ENCODE measurements at places on chromosomes 16 and 17.

- DNase-seq: no peak
Measured at GRCh38 chr16:49061137-49061714, 220.4 kb downstream of the CBLN1 start.

GRCh38 chr17:74151551-74152315 lies 51.7 kb upstream of the RPL38 start:
- DNase-seq: no peak

GRCh38 chr17:46120078-46120477 lies 73.2 kb downstream of the KANSL1 start:
- no peak for DNase-seq

- no peak for DNase-seq
Measured at GRCh38 chr16:67555795-67556212, 6.5 kb upstream of the CTCF start.

GRCh38 chr17:80082403-80083135 lies 18.8 kb upstream of the GAA start:
- no peak for DNase-seq

DNA sequence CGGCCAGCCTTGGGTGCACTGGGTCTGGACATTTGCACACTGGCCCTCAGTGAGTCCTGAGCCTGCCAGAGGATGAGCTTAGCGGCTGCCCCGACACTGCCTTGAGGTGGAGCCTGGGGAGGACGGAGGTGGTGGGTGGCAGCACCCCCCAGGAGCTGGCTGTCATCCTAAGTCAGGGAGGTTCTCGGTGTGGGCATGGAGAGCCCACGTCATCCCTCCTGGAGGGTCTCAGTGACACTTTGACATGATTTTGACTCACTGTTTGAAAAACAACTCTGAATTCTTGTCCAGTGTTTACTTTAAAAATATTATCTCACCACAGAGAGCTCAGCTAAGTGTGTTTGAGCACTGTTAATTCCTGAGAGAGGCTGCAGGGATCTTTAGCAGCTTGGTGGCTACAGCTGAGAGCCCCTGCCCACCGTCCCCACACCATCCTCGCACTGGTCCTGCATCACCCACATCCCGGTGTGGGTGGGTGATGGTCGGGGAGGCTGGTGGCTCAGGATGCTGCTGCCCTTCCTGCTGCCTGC lies 63.1 kb downstream of the BANP start:
- DNase-seq: no peak

GRCh38 chr17:57892146-57892819 lies 42.4 kb upstream of the MRPS23 start:
- no peak for DNase-seq

- no peak for DNase-seq
Measured at GRCh38 chr17:47716375-47716774, 16.7 kb upstream of the TBX21 start.

GRCh38 chr16:400061-400591 lies 1.6 kb upstream of the DECR2 start:
- DNase-seq: no peak

GRCh38 chr16:73714976-73715375 lies 581.6 kb upstream of the PSMD7 start:
- DNase-seq: no peak

DNA sequence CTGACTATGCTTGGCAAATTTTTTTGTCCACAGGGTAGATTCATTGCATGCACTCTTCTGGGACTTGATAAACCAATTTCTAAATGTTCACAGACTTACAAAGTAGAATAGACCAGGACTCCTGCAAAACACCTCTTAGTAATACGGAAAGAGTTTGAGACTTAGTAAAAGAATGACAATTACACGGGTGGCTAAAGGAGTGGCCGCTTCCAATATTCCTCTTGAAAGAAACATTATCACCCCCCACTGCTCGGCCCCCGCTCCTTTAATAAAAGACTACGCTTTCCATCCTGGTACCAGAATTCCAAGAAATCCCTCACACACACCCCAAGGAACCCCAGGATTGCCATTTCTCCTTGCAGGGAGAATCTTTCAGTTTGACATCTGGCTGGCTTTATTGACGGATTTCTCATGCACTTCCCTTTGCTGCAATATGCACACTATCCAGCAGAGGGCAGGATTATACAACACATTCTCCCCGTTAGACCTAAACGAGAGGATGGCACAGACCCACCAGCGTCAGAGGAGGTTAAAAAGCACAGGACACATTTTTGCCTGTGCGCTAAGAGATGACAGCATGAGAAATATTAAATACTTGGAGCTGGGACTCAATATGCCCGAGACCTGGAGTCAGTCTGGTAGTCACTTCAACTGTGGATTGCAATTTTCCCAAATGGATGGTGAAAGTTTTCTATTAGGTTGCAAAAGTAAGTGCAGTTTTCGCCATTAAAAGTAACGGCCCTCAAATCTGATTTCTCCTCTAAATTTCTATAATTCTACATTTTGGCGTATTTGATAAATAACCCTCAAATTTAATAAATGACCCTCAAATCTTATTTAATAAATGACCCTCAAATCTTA lies 46.6 kb upstream of the NUDT7 start:
- no peak for DNase-seq

GRCh38 chr16:78221892-78222291 lies 122.4 kb downstream of the WWOX start:
- DNase-seq: no peak

- DNase-seq: no peak
Measured at GRCh38 chr17:68047153-68047846, 11.8 kb downstream of the KPNA2 start.
